ENCODE measurements at places on chromosomes 2 and 18.

DNA sequence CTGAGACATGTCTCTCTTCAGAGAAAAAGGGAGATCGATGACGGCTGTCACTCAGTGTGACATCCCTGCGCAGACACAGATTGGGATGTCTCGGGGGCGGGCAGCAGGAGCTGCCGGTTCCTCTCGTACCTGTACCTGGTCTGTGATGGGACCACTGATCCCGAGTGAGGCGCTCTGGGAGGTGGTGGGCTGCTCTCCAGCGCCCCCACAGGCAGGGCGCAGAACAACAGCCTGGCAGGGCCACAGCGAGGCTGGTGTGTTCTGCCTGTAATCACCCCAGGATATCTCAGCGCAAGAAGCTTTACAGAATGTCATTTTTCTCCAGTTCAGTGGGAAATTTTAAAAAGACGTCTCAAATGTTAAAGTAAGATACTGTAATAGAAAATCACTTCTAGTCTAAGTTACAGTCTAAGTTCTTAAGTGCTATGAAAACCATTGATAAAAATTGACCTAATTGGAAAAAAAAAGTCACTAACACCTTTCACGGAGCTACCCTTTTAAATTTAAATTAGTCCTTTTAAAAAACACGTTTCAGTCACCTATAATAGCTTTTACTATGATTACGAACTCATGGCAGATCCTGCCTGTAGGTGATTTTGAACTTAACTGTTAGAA is 189.8 kb downstream of the SNTG2 start:
- DNase-seq: peak; percentile 14

DNA sequence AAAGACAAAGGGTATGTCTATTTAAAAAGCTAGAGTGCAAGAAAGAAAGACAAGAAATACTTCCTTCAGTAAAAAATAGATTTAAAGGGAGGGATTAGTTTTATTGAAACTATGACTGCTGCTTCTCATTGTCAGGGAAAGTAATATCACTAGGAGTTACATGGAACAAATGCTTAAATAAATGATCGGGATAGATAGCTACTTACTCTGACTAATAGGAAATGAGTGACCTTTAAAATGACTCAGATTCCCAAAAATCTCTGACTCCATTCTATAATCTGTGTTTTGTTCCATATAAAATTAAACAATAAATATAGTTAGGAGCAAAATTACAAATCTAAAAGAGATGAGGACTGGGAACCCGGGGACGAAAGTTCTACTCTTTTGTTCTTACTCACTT is 669.3 kb downstream of the NR4A2 start:
- DNase-seq: no peak

DNA sequence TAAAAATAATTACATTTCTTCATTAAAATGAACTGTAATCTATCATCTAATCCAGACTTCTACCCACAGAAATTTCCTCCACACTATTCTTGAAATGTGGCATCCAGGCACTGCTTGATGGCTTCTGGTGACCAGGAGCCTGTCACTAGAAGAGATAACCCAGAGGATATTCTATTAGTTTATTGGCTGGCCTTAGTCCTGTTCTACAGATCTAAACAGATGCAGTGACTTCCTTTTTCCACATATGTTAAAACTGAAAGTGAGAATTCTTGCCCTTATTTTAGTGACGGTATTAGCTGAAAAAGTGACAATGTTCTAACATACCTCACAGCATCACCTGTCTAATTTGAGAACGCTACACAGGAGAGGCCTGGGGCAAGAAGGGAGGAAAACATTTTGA is 775.4 kb downstream of the TSN start:
- no peak for DNase-seq

- no peak for DNase-seq
Measured at GRCh38 chr18:78754311-78755043, 225.1 kb upstream of the SALL3 start.

DNA sequence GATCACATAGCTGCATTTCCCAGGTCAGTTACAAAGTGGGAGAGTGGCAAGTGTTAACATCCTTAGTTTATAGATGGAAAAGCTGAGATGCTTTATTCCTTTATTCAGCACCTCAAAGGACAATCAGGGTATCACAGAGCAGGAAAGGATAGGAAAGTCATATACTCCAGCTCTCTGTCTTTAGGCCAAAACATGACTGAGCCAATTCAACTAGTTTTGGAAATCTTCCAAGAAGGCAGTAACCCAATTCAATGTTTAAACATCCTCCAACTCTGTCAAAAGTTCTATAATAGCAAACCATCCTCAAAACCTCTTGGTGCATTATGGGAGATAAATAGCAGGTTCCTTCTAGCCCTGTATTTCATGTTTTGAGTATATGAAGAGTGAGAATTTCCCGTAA is 25.2 kb downstream of the CASP8 start:
- no peak for DNase-seq

DNA sequence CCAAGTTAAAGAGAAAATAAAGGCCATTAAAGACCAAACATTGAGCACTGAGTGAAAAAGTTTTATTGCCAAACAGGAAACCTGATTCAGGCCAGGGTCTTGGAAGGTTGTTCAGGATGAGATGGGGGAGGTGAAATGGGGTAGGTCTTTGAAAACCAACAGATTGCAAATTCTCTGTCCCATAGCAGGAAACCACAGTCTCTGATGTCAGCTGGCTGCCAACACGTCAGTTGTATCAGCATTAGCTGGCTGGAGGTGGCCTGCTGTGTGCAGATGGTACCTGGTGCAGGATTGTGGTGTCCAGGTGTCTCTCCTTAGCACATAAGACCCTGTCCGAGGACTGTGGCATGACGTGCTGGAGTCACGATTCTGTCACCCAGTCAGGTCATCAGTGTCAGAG is 106.3 kb downstream of the MSH2 start:
- no peak for DNase-seq

DNA sequence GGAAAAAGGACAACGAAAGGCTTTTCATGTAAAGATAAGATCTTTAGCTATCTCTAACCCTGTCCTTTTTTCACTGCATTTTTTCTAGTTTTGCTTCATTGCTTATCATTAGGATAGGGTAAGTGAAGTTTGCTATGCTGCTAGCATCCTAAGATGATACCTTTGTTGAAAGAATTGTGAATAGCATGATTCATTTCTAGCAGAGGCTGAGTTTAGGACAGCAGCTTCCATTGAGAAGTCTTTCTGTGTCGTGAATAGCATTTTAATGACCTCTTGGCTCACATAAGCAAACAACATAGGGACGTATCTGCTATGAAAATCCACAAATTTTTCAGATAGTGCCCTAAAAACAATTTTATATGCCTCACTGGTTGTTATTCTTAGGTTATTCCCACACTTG is 36.4 kb upstream of the GAREM2 start:
- DNase-seq: no peak

- DNase-seq: no peak
Measured at GRCh38 chr2:130152816-130153595, 8.1 kb upstream of the CCDC74B start.

GRCh38 chr2:127623388-127624319 is 22.3 kb upstream of the GPR17 start:
- no peak for DNase-seq

- no peak for DNase-seq
Measured at GRCh38 chr2:207385903-207386302, 143.9 kb upstream of the CREB1 start.

DNA sequence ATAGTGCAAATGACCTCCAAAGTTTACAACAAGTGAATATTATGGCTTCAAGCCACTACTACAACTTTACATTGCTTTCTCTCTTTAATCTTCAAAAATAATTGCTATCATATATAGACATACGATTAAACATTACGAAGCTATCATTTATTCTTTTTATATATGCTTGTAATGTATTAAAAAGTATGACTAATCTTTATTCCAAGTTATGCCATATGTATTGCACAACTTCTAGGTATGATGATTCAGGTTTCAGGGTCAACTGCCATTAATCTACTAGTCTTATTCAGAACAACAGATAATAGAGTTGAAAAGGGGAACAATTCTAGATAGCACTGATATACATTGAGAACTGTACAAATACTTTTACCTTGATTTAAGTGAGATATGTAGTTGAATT is 506.2 kb upstream of the TMEFF2 start:
- DNase-seq: no peak

DNA sequence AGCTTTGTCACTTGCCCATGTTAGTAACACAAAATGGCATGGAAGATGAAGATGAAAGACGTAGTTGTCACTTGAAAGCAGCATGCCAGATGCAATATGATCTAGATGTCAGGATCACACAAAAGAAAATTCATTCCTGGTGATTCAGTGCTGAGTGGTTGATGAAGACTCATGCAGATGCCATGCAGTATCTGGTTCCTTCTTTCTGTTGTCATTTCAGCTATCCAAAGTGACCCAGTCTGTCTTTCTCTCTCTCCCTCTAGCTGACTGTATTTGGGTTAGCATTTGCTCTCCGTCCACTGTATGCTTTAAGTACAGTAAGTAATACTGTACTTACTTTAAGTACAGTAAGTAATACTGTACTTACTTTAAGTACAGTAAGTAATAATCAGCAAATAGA is 50.4 kb downstream of the TTN start:
- DNase-seq: no peak

DNA sequence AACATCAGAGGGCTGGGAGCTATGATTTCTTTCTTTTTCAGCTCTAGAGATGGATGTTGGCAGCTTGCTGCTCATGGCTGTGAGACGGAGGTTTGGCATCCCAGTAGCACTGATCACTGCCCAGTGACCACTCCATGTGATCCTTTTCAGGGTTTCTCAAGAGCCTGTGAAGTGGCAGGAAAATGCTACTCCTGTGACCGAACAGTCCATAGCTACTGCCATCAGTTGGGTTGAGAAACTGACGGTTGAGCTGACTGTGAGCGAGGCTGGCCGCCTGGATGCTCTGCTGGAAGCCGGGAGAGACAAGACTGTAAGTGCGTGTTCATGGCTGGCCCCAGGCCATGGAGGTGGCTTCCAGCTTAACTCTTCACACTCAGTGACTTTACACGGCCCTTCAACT is 34.2 kb downstream of the VWA3B start:
- DNase-seq: no peak

DNA sequence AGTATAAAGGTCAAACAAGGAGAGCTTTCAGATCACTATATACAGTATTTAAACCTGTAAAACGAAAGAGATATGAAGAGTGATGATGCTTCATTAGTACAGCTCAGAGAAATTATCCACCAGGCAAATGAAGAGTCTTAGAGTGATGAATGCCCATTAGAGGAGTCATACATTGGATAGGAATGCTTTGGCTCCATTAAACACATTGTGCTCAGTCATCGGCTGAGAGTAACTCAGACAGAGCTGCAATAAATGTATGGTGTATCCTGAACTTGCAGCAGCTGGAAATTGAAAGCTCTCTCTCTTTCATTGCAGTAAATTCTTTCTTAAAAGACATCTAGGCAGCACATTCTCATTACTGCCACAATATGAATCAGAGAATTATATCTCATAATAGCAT is 340.8 kb upstream of the SPHKAP start:
- no peak for DNase-seq

DNA sequence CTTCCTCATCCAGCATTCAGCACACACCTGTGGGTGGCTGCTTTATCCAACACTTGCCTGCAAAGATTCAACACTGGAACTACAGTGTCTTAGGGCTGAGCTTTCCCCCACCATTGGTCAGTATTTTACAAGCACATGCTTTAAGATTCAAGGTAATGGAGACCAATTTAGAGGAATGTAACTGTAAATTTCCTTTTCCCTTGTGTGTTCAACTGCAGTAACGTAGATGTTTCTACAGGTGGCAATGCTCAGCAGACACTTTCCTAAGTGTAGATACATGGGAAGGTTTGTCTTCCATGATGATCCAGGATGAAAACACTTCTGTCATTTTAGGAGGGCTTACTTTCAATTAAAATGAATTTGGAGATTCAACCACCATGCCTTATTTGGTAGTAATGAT is 143.6 kb upstream of the PXDN start:
- DNase-seq: no peak

GRCh38 chr2:151623631-151624030 is 110.6 kb downstream of the NEB start:
- DNase-seq: no peak

- no peak for DNase-seq
Measured at GRCh38 chr2:186575302-186575701, 14.6 kb upstream of the ITGAV start.

GRCh38 chr2:125259451-125259850 is 1234.4 kb downstream of the CNTNAP5 start:
- no peak for DNase-seq

DNA sequence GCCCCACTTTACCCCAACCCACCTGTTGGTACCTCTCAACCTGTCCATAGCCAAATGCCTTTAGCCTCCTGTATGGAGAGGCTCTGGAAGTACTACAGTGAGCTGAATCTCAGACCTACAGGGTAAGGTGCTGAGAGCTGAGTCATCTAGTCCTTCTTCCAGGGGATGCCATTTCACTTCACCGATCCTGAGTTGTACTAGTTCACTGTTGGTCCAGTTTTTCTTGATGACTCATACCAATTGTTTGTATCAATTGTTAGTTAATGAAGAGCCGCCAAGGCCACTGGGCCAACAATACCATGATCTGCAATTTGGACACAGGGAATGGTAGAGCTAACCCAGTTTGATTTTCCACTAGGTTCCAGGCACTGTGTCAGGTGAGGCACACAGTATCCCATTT is 257.0 kb downstream of the CLIP4 start:
- no peak for DNase-seq

- DNase-seq: no peak
Measured at GRCh38 chr18:3892152-3892551, 442.2 kb downstream of the TGIF1 start.

- no peak for DNase-seq
Measured at GRCh38 chr2:144595279-144595678, 75.4 kb upstream of the ZEB2 start.

DNA sequence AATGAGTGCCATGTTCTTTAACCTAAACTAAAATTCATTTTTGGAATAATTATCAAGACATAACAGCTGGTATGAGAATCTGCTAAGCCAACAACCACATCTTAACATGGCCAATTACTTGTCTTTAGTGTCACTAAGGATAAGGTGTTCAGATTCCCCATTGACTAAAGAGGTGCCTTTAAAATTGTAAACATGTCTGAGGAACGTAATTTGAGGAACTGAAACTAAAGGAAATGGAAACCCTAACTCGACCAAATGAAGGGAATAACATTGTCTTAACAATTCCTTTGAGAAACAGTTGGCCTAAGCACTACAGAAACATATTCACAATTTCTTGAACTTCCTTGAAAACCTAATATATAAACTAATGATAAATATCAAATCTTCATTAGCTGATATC is 355.4 kb upstream of the GULP1 start:
- no peak for DNase-seq

GRCh38 chr2:239791526-239792404 is 233.4 kb downstream of the NDUFA10 start:
- no peak for DNase-seq

Data from CD4-positive, alpha-beta T cell (primary cell).